ENCODE measurements at places on chromosomes 7 and 10.

DNA sequence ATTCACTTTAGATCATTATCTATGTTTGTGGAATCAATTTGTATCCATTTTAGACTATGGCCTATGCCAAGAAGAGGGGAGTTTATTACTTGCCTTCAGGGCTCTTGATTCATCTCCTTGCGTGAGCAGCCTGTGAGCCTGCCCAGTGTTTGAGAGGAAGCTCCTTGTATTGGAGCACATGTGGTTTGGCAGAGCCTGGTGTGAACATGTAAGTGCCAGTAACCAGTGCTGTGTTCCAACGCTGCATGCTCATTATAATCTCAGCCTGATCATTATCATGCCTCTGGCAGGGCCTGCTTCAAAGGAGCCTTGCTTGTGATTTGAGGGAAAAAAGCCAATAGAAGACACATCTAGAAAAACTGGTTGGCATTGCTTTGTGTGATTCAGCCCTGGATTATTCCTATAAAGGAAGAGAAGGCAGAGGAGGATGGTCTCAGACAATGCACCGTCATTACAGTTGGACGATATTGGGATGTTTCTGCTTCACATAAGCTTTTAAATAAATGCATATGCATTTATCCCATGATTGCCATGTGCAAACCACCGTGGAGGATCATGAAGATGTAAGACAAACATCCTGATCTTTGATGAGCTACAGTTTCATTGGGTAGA, 203.4 kb upstream of the AHR start:
- no peak for DNase-seq

- DNase-seq: no peak
Measured at GRCh38 chr7:52100-52499, 140.3 kb upstream of the FAM20C start.

GRCh38 chr10:49300140-49300974, 1.4 kb downstream of the C10orf71 start:
- no peak for DNase-seq

GRCh38 chr7:16804674-16805439, at the start of gene AGR2:
Gene AGR2 (minus strand): TSS chr7:16804999. CDS start chr7:16801796, 3,203 bp downstream.
- DNase-seq: no peak

DNA sequence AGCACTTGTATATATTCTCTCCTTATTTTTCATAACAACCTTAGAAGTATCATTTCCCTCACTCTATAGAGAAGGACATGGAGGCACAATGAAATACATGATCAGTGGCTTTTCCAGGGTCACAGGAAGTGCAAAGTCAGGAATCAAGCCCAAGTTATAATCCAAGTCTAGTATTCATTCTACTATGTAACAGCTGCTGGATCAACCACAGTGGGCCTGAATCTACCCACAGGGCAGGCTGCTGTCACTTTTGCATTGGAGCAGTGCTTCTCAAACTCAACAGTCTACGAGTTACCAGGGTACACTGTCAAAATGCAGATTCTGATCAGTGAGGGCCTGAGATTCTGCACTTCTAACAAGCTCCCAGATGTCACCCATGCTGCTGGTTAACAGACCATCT, 18.3 kb downstream of the ZDHHC16 start:
- no peak for DNase-seq

DNA sequence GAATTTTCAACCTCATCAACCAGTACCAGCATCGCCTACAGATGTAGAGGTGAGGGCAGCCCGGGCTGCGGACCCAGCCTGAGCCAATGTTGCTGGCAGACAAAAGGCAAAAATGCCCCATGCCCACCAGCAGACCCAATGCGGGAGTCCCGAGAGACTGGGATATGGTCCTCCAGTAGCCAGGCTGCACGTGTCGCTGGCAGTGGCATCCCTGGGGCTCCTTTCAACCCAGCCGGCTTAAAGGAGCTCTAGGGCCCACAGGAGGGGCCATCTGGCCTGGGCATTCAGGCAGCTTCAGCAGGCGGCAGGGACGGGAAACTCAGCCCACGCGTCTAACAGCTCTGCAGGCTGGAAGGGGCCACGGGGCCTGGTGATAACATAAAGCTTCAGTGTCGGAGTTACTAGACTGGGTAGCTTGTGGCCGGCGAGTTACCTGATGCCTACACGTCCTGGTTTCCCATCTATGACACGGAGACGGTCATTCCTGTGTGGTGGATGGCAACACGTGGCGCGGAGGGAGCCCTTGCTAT, 70.7 kb downstream of the PROSER2 start:
- no peak for DNase-seq

GRCh38 chr10:84075226-84076046, 63.9 kb upstream of the GHITM start:
- no peak for DNase-seq

GRCh38 chr10:25831080-25831479, 102.9 kb upstream of the MYO3A start:
- no peak for DNase-seq

GRCh38 chr7:39949971-39950472, at the start of gene CDK13:
Gene CDK13 (plus strand): TSS chr7:39950256. CDS start chr7:39950642, 386 bp downstream.
- peak; percentile 87 for DNase-seq

DNA sequence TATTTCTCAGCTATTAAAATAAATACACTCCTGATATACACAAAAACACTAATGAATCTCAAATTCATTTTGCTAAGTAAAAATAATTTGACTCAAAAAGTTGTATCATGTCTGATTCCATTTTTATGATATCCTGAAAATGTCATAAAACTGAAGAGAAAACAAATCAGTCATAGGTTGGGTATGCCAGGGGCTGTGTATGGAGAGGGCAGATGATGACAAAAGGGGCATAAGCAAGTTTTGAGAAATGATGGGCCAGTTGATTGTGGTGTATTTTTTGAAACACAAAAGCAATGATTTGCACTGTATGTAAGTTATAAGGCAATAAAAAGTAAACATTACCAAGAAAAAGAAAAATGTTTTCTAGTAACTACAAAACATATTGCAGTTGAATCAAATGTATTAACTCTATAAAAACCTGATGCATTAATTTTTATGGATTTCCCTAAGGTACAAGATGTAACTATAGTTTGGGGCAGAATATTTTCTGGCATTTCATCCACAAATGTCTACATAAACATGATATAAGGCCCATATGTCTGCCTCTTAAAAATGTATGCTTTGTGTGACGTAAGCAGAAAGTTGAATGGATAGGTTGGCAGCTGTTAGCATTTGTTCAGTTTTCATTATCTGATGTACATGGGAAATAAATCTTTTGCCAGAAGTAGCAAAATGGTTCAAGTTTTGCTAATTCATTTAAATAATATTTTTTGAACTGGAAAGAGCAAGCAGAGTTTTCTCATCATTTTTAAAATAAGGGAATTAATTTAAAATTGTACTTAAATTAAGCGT, 35.1 kb upstream of the ING3 start:
- no peak for DNase-seq

DNA sequence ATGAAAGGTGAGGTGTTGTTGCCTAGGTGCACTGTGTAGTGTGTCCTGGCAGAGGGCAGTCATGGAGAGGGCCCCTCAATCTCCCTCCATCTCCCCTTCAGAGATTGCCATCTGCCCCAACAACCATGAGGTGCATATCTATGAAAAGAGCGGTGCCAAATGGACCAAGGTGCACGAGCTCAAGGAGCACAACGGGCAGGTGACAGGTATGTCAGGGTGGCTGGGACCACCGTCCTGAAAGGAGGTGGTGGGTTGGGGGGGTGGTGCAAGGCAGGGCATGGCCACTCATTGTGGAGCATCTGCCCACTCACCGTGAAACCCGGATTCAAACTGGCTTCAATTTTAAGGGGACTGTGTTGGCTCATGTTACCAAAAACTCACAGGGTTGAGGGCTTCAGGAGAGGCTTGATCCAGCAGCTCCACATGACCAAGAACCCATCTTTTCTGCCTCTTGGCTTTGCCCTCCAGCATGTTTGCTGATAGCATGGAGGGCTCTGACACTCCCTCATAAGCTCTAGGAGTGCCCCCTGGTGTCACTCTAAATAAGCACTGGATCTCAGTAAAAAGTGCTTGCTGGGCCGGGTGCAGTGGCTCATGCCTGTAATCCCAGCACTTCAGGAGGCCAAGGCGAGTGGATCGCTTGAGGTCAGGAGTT, 12.2 kb downstream of the ARPC1B start:
- no peak for DNase-seq

DNA sequence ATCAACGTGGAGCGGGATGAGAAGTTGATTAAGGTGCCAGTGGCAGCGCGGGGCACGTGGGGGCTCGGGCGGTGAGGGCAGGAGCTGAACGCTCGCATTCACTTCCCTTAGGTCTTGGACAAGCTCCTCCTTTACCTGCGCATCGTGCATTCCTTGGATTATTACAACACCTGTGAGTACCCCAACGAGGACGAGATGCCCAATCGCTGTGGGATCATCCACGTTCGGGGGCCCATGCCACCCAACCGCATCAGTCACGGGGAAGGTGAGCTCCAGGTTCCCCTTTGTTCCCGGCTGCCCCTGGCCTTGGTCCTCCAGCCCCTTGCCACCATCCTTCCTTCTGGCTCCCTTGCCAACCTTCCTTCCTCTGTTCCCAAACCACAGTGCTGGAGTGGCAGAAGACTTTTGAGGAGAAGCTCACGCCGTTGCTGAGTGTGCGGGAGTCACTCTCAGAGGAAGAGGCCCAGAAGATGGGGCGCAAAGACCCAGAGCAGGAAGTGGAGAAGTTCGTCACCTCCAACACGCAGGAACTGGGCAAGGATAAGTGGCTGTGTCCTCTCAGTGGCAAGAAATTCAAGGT, 2.5 kb downstream of the UFSP1 start:
- DNase-seq: no peak

DNA sequence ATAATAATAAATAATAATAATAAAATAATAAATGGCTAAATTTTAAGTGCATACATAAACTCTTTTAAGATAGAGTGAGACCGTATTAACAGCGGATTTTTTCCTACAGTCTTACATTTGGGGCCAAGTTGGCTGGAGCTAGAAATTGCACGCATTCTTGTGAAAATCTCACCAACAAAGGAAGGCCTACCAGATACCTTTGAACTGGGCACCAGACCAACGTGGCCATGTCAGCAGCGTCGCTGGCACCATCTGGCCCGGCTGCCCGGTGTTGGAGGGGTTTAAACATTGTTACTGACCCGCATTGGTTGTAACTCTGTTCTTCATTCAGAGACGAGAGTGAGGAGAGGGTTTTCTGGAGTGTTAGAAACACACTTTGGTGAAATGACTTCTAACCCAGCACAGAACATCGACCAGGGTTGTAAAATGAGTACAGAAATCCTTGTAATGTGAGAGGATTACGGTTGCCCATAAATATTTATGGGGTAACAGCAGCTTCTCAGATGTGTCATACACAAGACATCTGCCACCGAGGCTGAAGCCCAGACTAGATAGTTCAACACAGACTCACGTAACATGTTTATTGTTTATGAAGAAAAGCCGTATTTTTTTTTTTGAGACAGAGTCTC, 34.6 kb upstream of the UNCX start:
- no peak for DNase-seq

Measured in activated T-cell treated with anti-CD3 and anti-CD28 coated beads, Interleukin-2, amount 50 U/mL, for 48 hours (primary cell).